Neuronal stem cell (in vitro differentiated cells): ENCODE measurements at places on chromosomes 2 and 18.
A peak's percentile ranks its signal among the peaks of the same experiment; 100 is the strongest.

- no peak for DNase-seq
These were observed 180.1 kb downstream of the PRPF40A start for GRCh38 chr2:152537081-152537651.

DNA sequence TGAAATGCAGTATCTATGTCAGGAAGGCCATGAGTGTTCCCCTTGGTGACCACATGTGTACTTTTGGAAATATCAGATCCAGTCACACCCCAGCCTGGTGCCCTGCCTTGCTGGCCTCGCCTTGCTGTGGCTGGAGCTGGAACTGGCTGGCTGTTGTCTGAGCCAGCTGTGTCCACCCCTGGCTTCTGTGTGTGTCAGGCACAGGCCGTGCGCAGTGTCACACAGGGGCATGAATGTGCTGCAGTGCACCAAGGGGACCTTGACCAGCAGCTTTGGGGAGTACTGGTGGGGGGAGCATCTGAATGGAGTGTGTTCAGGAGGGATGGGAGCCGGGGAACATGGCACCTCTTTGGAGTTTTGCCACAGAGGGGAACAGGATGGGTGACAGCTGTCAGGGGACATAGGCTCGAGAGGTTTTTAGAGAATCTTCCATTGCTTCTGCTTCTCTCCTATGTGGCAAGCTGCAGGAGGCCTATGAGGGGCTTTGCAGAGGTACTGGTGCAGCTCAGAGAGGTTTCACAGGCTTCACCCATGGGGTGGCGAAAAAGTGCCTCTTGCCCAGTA, 44.7 kb upstream of the FAHD2A start:
- no peak for DNase-seq

DNA sequence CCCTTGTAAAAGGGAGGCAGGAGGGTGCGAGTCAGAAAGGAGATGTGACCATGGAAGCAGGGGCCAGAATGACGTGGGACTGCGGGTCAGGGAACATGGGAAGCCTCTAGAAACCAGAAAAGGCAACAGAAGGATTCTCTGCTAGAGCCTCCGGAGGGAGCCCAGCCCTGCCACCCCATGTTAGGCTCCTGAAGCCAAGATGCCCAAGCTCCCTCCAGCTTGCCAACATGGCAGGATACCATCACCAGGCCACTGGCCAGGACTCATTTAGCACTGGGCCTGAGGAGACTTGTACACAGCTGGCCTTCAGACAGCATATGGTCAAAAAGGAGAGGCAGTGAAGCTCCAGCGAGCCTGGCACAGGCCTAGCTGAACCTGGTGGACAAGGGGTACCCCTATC, 5.6 kb downstream of the TMEM247 start:
- DNase-seq: no peak

DNA sequence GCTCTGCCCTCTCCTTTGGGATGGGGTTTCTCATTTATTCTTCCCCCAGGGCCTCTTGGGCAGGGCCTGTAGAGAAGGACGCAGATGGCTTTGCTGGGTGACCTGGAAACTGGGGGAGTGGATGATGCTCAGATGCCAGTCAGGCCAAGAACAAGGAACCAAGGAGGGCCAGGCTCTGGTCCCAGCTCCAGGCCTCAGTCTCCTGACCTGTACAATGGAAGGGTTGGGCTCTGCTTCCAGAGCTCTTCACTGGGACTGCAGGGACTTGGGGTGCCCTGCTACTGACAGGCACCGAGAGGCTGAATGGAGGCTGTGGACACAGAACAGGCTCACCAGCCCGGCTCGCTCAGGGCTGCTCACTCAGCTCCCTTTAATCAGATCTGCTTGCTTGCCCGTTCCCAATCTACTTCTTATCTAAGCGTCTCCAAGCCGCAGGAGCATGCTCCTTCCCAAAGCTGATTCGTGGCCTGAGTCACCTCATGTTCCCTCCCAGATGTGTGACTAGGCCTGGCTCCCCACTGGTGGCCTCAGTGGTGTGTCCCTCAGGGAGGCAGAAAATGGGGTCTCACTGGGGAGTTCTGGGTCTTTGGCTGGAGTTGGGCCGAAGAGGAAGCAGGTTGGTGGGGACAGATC, 82.6 kb upstream of the ODC1 start:
- no peak for DNase-seq

- peak; percentile 26 for DNase-seq
These were observed 104.2 kb downstream of the CRIM1 start for GRCh38 chr2:36459725-36460137.
